ENCODE measurements at places on chromosomes 11 and 22. TPM values are rescaled to one million over a fixed set of nuclear protein-coding genes. Genes with fewer than 3 reads are reported as not detected.

- no peak for DNase-seq
Observed at GRCh38 chr22:39269095-39269790, 24.5 kb upstream of the PDGFB start.

GRCh38 chr11:110951037-110951949, 239.1 kb upstream of the ARHGAP20 start:
- no peak for DNase-seq

EML3 gene
- total RNA-seq, result 13.8 TPM

SLC5A1 gene
- not detected for total RNA-seq

DNA sequence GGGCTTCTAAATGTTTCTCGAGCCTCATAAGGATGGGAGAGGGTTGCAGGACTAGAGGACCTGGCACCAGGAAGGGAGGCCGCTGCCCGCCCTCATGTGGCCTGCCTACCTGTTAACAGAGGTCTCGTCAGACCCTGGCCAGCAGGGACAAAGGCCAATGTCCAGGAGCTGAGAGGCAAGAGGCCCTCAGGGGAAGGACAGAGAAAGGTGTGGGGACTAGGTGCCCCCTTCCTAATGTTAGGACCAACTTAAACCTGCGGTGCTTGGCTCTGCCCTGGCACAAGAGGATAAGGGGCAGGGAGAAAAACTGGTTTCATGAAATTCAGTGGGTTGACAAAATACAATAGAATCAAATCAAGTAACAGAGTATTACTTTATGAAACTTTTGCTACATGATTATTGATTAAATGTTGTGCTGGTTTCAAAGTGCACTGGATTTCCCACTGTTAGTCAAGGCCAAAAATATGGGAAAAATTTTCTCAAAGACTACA, 20.0 kb upstream of the SYT12 start:
- DNase-seq, result no peak

DNA sequence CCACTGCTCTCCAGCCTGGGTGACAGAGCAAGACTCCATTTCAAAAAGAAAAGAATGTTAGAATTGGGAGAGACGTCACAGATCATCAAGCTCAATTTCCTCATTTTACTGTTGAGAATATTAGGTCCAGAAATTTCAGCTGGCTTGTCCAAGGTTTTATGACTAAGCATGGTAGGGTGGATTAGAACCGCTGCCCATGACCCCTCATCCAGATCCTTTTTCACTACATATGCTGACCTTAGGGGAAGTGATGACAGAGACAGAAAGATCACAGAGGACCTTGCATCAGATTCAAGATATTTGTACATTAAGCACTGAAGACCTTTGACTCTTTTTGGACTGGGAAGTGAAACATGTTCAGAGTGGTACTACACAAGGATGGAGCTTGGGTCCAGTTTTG, 134.5 kb downstream of the ADAMTS15 start:
- DNase-seq, result no peak

DNA sequence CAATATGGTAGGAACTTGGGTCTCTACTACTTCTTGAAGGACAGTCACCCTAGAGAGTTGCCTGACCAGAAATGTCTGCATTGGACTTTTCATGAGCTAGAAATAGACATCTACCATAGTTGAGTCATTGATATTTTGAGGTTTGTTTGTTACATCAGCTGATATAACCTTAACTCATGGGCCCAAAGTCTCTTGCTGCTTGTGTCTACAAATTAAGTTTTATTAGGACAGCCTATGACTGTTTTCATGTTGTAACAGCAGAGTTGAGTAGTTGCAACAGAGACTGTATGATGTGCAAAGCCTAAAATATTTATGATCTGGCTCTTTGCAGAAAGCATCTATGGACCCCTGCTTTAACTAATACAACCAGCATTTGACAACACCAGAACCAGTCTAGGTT, 155.3 kb downstream of the MIAT start:
- DNase-seq, result no peak

- no peak for DNase-seq
Observed at GRCh38 chr11:132621976-132622580, 910.2 kb downstream of the OPCML start.

SNX19 gene
- 51.0 TPM for total RNA-seq

- peak; percentile 54 for DNase-seq
Observed at GRCh38 chr11:44680982-44681597, 45.7 kb upstream of the TSPAN18 start.

- no peak for DNase-seq
Observed at GRCh38 chr22:45284705-45285262, at the start of gene UPK3A. TSS of gene UPK3A (plus strand) at chr22:45284949. CDS start at chr22:45285014, 65 bp downstream.

EMID1 gene
- total RNA-seq, result 3.0 TPM

DNA sequence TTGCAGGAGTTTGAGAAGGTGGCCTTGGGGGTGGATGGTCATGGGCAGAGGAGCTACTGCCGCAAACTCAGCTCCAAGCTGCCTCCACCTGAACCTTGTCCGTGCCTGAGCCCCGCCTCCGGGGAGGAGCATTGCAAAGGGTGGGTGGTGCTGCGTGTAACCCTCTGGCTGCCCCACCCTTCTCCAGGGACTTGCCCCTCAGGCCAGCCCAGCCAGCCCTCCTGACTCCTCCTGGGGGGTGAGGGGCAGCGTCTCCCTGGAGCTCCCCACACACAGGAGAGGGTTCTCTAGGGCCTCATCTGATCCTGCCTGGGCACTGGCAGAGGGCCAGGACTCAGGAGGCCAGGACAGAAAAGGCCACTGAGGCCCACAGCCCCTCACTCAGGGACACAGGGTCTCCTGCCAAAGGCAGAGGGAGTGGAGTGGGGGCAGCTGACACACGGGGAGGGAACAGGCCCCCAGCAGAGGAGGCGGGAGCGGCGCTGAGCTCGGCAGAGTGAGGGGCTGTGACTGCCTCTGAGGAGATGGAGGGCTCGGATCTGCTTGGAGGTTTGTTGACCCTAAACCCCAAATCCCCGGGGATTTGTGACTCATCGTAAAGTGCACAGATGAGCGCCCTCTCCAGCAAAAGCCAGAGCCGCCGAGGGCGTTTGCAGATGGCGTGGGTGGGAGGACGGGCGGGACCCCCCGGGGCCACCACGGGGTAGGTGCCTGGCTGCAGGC, 12.8 kb downstream of the BRSK2 start:
- no peak for DNase-seq

GRCh38 chr11:41320653-41321052, 138.8 kb downstream of the LRRC4C start:
- no peak for DNase-seq

CHST1 gene
- total RNA-seq, result 2.0 TPM

GRCh38 chr22:25049770-25050169, 97.3 kb downstream of the KIAA1671 start:
- no peak for DNase-seq

- no peak for DNase-seq
Observed at GRCh38 chr11:35784699-35785098, 122.1 kb downstream of the TRIM44 start.

DNA sequence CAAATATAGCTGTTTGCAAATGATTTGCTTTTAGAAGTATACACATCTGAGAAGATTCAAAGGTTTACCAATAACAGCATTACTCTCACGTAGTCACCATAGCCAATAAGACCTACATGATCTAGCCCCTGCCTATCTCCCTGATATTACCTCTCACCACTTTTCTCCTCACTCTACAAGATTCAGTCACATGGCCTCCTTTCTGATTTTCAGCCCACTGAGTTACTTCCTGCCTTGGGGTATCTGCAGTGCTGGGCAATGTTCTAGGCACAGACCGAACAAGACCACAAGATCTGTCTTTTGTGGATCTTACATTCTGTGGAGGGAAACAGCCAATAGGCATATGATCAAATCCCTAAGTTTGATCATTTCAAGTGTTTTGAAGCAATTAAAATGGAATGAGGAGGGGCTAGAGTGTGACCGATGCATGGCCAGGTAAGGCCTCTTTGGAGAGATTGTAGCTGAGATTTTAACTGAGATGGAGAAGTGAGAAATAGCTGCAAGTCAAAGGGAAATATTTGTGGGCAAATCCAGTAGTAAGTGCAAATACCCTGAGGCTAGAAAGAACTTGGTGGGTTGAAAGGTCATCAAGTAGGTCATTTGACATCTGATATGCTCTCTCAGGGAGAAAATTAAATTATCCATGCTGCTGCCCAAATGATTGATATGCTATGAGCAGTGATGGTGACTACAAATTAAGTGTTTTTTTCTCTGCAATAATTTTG, 43.1 kb downstream of the ARL14EP start:
- no peak for DNase-seq

CCDC87 gene
- 0.04 TPM for total RNA-seq
